Ovary (tissue), 10 donors: ENCODE measurements at places on chromosomes 5 and 9.

DNA sequence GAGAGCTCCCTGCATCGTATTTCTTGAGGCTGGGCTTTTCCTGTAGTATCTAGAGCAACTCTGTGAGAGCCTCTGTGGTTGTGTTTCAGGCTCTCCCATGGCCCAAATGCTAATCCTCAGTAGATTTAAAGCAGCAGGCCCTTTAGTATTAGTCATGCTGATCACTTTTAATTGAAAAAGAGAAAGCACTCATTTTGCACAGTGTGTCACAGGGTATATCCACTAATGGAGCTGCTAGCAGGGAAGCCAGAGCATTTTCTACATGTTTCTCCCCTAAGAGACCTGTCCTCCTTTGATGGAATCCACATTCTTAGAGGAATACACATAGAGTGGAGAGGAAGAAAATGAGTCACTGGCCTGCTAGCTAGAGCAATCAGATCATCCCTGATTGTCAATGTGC lies 348.5 kb downstream of the TMEM232 start:
- no peak for DNase-seq

GRCh38 chr5:150114773-150115408 lies 28.5 kb upstream of the CSF1R start:
- DNase-seq = peak; percentile 16

GRCh38 chr5:79062436-79062835 lies 7.0 kb downstream of the DMGDH start:
- DNase-seq = no peak

GRCh38 chr9:68780380-68780712 lies 75.3 kb downstream of the PIP5K1B start:
- no peak for DNase-seq

DNA sequence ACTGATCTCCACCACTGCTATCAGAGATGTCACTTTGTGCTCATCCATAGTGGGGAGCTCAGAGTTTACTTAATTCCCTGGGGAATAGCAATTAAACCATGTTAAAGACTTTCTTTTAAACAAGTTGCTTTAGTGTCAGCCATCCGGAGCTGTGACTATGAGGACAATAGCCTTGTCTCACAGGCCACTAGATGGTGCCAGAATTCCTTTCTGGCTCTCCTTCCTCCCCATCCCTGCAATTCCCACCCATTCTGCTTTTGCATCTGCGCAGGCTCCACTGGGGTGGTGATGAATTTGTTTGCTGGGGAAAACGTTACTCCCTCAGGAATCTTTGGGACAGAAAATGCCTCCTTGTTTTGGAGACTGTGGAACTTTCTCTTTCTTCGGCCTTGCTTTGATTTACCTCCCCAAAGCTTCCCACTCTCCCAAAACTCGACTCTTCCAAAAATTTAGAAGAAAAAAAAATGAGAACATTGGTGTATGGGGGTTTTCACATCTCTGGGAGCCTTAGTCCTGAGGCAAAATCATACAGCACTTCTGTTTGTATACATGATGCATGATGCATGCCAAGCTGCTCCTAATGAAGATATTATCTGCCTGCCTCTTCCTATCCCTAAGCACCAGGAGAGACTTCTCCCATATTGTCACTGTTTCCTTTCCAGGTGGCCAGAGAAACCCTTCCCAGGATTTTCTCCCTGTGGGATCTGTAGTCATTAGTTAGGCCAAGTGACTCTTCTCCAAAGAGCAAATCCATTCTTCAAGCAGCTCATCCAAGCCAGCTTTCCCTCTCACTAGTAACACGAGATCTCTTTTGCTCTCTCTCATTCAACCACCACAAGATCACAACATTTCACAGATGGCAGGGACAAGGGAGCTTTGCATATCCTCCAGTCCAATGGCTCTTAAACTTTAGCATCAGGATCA lies 466.1 kb downstream of the TLR4 start:
- no peak for DNase-seq
